ENCODE measurements at places on chromosomes 3 and 15.

- no peak for DNase-seq
Observed at GRCh38 chr3:187020376-187020775, 90.0 kb downstream of the ST6GAL1 start.

DNA sequence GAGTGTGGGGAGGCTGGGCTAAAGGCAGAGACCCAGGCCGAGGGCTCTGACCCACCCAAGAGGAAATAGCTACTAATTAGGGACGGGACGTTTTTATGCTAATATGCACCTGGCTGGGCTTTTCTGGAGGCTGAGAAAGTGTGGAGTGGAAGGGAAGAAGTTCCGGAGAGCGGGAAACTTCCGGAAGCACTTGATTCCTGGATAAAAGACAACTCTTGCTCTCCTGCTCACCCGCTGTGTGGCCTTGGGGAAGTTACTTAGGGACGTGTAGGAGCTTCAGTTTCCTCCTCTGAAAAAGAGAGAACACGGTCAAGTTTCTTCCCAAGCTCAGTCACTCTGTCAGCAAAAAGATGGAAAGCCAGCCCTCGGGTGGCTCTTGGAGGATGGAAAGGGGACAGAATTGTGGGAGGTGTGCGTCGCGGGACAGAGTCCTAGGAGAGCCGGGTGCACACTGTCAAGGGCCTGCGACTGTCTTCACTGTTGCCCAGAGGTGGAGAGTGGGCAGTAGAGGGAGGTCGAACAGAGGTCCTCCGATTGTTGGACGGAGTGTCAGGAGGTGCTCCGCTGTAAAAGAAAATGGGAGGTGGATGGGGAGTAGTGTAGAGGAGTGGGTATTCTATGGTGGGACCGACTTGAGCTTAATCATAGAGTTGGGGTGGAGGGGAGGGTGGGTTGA, 43.2 kb downstream of the EPHB3 start:
- no peak for DNase-seq

DNA sequence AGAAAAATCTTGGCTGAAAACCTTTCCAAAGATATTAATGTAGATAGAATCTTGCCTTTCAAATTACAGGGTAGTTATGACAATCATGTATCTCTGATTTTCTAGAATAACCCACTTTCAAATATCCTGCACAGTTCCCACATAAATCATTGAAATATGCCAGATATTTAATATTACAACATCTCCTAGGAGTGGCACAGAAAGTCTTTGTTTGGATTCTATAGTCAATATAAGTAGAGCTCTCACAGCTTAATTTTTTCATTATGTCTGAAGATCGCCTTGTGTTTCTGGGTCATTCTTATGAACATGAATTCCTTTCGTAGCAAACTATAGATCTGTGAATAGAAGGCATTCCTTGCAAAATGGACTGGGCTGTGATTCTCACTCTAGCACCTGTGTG, 5.0 kb downstream of the RARB start:
- DNase-seq = no peak

DNA sequence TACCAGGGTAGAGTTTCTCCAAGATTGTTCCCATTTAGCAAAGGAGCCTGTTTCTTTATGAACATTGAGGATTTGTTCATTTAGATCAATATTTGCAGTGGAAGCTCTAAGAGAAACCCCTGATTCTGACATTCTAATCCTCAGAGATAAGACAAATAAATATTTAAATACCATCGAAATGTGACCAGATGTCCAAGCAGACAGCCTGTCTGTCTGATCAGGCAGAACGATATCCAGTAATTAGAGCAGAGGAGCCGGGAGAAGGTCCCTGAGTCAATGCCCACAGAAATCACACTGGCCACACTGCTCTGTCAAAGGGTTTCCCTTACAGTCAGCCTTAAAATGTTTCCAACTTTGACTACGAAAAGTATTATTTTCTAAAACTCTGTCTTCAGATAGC, 15.7 kb upstream of the ARPIN start:
- DNase-seq = no peak
